ENCODE measurements at places on chromosomes 6 and 20.
A peak's percentile ranks its signal among the peaks of the same experiment; 100 is the strongest.

- DNase-seq, result no peak
Measured at GRCh38 chr20:17870086-17870740, 98.4 kb downstream of the SNX5 start.

DNA sequence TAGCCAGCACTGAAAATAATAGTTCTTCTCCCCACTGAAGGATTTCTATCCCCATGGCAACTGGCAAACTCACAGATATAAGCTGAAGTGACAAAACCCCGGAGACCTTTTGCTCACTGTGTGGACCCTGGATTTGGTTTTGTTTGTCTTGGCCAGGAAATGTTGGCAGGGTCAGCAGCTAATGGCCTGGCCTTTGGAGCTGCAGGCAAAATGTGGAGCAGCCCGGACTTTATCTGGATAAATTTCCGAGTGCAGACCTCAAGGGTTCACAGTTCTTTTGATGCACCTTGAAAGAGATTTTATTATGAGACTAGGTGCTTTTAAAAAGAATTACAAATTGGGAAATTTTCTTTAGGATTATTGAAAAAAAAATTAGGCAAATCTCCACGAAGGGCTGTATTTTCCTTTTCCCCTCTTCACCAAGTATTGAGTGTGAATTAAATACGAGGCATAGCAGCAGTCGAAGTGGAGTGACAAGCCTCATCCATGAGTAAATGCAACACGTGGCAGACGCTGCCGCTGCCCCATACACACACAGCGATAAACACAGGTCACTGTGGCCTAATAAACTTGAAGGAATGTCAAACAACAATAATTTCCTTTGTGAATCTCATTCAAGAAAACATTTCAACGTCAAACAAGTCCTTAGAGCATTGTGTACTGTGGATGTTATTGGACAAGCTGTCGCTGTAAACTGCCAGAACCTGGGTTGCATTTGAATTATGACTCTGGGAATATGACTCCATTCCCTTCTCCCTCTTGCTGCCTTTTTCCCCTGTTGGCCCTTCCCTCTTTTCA is 35.1 kb upstream of the CCN6 start:
- DNase-seq, result no peak

- DNase-seq, result no peak
Measured at GRCh38 chr6:137681445-137682009, 185.5 kb upstream of the TNFAIP3 start.

- DNase-seq, result peak; percentile 27
Measured at GRCh38 chr6:20704325-20705025, 170.2 kb downstream of the CDKAL1 start.

DNA sequence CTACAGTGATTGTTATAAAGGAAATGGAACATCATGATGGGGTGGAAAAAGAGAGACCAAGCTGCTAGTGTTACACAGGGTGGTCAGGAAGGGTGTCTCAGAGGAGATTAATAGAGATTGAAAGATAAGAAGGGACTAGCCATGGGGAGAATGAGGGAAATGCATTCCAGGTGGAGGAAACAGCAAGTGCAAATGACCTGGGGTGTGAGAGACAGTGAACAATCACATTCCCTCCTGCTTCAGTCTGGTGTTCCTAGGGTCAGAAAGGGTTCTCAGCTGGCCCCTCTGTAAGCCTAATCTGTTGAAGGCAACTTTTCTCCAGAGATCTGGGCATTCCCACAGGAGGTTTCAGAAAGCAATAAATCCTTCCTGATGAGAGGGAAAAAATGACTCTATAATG is 3.6 kb upstream of the KCNB1 start:
- no peak for DNase-seq

- no peak for DNase-seq
Measured at GRCh38 chr20:44069203-44070011, 117.6 kb downstream of the JPH2 start.

- DNase-seq, result no peak
Measured at GRCh38 chr6:8678466-8678865, 243.1 kb upstream of the SLC35B3 start.

DNA sequence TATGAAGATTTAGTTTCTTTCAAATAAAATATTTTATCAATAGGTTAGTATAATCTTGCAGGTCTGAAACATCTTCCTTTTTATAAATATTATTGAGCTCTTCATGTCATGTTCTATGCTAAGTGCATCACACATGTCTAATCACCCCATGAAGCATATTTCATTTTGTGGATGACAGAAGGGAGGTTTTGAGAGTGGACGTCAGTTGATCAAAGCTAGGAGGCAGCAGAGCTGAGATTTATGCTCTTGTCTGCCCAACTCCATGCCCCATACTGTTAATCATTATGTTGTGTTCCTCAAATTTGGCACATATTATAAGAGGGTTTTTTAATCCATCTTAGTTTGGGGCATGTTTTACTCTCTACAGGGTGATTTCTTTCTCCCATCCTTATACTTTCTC is 22.7 kb downstream of the DSE start:
- DNase-seq, result peak; percentile 6

Measured in ACHN (cell line).